Caudate nucleus (tissue), 63 donors: ENCODE measurements at places on chromosomes 5 and 9.
A peak's percentile ranks its signal among the peaks of the same experiment; 100 is the strongest.

DNA sequence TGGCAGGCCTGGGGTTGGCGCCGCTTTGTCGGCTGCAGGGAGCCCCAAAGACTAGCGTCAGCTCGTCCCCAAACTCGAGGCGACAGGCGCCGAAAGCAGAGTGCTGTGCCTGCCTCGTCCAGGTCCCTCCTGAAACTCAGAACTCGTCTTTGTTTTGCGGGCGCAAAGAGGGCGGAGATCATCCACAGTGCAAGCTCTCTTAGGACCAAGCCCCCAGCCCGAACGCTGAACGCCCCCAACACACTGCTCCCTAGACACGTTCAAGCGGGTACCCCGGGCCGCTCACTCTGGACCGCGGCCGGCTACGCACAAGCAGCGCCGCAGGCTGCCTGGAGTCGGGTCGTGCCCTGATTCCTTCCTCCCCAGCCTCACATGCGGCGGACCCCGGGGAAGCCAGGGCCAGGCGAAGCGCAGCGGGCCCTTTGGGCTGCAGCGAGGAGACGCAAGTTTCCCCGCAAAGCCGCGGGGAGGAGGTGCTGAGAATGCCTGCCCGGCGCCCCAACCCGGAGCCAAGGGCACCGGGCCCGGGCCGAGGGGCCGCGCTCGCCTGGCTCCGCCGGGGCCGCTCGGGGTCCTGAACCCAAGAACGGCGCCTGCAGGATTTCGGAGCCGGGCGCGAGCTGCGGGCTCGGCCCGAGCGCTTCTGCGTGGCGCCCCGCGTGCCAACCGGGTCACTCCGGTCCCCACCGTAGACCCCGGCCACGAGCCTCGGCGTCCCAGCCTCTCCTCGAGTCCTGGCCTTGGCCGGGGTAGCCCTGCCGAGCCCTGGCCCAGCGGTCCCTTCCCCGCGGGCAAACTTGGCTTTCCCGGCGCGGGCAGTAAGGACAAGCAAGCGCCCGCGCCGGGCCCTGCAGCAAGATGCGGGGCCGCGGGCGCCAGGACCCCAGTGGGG is 738 bp downstream of the FSTL4 start:
- DNase-seq = no peak

DNA sequence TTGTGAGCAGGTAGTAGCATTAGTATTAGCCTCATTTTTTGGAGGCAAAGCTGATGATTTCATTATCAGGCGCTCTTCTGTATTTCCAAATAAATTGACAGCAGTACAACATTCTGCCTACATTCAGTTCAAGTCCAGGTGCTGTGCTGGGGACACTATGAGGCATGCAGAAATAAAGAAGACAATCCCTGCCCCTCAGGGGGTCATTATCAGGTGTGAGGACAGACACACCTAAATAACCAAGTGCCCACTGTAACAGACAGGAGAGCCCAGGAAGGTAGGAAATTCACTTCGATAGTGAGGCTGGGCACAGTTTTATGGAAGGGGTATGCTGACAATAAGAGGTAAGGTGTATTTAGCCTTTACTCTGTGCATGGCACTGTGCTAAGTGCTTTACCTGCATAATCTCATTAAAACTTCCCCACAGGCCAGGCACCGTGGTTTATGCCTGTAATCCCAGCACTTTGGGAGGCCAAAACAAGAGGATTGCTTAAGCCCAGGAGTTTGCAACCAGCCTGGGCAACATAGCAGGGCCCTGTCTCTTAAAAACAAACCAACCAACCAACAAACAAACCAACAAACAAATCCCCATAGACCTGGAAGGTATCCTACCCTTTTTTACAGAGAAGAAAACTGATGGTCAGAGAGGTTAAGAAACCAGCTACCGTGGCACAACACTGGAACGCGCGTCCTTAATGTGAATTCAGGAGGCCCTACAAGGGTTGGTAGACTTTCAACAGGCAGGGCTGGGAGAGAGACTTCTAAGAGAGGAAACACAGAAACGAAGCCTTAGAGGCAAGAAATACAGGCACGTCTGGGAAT is 17.5 kb upstream of the GPX3 start:
- DNase-seq = no peak

- DNase-seq = no peak
Measured at GRCh38 chr5:140223567-140223966, 48.6 kb downstream of the CYSTM1 start.

- no peak for DNase-seq
Measured at GRCh38 chr5:101306391-101307137, 403.5 kb upstream of the ST8SIA4 start.

DNA sequence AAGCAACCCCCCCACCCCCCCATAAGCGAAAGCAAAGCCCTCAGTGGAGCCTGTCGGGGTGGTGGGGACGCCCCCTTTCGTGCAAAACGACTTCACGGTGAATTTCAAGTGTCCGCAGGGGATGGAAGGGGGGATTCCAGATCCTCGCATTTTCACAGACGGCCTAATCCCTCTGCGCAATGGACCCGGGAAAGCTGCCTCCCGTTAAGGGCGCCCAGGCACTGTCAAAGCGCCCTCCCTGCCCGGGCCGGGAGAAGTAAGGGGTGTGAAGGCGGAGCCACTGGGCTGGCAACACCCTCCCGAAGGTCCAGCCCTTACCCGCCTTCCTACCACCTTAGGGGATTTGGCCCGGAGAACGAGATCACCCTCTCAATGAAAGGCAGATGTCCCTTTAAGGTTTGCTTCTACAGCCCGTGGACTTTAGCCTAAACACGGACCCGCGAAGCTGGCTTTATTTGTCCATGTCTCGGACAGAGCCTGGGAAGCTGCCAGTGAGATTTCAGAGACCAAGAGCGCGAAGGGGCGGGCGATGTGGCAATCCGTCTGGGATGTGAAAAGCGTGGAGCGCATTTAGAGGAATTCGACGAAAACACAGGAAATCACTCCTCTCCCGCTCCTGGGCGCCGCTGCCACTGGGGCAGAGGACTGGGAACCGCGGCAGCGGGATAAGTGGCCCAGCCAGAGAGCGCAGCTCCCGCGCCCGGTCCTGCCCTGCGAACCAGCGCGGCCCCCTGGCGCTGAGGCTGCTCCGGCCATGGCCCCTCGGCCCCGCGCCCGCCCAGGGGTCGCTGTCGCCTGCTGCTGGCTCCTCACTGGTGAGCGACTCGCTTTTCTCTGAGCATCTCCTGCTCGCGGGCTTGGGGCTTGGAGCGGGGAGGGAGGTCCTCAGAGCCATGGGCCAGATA is at the start of the genes ITGA1 and PELO:
ITGA1 (plus strand) TSS at position 317 of the 905 bp plus-strand sequence; CDS start at position 755, 438 bp downstream.
PELO (plus strand) TSS at position 317 of the 905 bp plus-strand sequence. CDS start 12,479 bp downstream, outside the sequence.
- DNase-seq = peak; percentile 22

- no peak for DNase-seq
Measured at GRCh38 chr5:82586661-82587310, 308.6 kb upstream of the RPS23 start.

DNA sequence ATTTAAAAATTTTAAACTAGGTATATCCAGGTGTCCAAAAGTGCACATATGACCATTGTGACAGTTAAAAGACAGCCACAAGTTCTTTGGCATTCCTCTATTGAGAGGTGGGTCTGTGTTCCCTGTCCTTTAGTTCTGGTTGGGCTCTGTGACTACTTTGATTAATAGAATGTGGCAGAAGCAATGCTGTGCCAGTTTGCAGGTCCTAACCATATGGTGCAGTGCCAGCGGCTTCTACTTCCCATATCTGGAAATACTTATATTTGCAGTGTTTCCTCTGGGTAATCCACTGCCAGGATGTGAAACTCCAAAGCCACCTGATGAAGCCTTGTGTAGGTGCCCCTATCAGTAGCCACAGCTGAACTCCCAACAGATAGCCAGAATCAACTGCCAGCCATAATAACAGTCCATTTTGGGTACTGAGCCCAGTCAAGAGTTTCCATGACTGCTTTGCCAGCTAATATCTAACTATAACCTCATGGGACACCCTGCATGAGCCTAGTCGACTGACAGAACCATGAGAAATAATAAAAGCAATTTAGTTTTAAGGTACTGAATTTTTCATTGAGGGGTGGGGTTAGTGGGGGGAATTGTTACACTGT is 361.0 kb upstream of the SEMA6A start:
- DNase-seq = no peak
